ENCODE measurements at places on chromosomes 16 and 17.
A peak's percentile ranks its signal among the peaks of the same experiment; 100 is the strongest.

- DNase-seq = no peak
Observed at GRCh38 chr17:16980813-16981731, 9.2 kb upstream of the TNFRSF13B start.

- DNase-seq = no peak
Observed at GRCh38 chr17:67281743-67282142, 36.7 kb upstream of the HELZ start.

- peak; percentile 33 for DNase-seq
Observed at GRCh38 chr17:80361495-80362220, 53.3 kb upstream of the ENDOV start.

DNA sequence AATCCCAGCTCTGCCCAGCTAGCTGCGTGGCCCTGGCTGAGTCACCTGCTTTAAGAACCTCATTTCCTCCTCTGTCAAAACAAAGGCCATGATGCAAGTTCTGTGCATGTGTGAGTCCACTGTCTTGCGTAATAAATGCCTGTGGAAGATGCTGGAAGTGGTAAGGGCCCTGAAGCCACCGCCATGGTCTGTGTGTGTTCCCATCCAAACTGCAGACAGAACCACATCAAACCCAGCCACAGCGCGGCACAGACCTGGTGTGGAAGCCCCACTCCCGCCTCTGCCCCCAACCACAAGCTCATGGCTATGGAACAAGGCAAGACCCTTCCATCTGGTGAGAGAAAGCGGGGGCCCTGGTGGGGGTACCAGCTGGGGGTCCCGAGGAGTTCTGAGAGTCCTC, 26.0 kb downstream of the NECAB2 start:
- peak; percentile 65 for DNase-seq

DNA sequence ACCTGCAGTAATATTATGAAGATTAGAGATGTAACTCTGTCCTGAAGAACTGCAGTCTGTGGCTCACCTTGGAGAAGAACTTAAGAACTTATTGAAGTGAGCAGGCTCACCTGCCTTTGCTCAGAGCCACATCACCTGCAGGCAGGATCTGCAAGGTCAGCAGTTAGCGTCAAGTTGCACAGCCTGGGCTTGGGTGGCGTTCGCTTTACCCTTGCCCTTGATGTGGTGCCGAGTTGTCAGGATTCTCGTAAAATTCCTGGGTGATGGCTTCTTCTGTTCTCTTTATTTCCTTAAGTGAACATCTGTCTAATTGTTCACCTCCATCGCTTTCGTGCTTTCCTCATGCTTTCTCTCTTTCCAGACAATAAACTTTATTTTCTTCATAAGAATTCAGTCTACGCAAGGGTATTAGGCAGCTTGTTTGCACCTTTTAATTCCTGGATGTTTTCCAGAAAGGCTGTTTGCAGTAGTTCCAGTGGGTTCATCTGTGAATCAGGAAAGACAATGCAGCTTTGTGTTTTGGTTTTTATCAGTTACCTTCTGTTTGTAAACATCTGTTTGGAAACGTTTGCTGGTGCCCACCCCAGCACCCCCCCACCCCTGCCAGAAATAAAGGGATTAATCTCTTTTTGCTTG, 254.3 kb downstream of the WWOX start:
- DNase-seq = no peak

- peak; percentile 53 for DNase-seq
Observed at GRCh38 chr17:82315703-82316358, 1.6 kb downstream of the CD7 start.

DNA sequence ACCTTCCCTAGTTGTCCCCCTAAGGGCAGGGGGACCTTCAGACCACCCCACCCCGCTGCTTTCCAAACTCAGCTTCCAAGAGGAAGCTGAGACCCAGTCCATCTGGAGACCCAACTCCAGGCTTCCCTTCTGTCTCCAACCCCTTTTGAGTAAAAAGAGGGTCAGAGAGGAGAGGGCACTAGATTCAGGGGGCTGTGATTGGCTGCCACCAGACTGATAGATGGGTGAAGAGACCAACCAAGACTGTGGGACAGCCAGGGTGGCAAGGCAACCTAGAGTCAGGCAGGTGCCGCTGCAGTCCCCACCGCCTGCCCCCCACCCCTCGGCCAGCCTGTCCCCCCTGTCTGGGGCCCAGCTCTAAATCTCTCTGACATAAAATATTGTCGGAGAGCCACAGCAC, 92.5 kb downstream of the SDK2 start:
- peak; percentile 49 for DNase-seq

GRCh38 chr16:25841761-25842160, 150.0 kb downstream of the HS3ST4 start:
- DNase-seq = no peak

DNA sequence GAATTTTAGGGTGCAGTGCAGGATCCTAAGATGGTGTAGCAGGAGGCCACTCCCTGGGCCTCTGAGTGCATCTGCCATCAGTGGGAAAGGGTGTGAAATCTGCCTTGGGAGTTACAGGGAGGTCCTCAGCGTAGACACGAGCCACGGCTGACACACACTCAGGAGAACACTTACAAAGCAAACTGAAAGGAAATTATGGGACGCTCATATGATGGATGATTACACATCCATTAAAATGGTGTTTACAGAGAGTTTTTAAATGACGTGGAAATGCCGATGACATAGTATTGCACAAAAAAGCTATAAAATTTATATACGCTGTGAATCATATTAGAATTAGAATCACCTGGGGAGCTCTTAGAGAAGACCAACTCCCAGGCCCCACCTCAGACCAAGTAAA, 175.2 kb downstream of the CCDC182 start:
- DNase-seq = no peak

DNA sequence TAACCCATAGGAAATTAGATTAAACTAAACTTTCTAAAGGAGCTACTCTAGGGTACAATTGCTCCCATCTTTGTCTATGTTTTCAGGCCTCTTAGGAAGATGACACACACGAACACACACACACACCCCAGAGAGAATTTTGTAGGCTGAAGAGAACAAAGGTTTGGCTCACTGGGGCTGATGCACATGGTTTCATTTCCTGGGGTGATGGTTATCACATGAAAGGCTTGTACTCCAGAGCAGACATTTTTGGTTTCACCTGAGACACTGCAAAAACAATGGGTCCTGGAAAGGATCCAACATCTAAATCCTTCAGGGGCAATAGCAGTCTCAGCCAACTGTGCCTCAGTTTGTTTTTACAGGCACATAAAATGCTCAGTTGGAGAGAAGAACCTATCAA, 62.8 kb downstream of the GRB7 start:
- no peak for DNase-seq

DNA sequence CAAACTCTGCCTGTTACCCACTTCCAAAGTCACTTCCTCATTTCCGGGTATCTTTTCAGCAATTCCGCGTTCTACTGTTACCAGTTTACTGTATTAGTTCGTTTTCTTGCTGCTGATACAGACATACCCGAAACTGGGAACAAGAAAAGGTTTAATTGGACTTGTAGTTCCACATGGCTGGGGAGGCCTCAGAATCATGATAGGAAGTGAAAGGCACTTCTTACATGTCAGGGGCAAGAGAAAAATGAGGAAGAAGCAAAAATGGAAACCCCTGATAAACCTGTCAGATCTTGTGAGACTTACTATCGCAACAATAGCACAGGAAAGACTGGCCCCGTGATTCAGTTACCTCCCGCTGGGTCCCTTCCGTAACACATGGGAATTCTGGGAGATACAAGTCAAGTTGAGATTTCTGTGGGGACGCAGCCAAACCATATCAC, 30.9 kb downstream of the PAFAH1B1 start:
- peak; percentile 74 for DNase-seq

GRCh38 chr16:920051-920681, 50.6 kb downstream of the LMF1 start:
- DNase-seq = no peak

DNA sequence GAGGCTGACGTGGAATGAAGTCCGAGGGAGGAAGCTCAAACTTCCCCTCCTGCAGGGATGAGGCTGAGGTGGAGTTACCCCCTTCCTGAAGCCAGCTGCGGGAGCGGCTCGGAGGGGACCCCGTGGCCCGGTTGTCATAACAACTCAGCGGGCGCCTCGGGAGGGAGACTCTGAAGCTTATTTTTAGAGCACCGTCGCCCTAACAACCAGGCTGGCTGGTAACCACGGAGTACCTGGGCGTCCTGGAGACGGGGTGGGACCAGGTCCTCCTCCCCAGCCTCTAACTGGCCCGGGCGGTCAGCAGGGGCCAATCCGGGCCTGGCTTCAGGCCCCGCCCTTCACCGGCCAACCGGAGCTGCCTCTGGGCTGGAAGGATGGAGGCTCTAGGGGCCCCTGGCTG, 27.7 kb downstream of the NECAB2 start:
- DNase-seq = no peak

- DNase-seq = no peak
Observed at GRCh38 chr16:67807148-67807682, 526 bp downstream of the TSNAXIP1 start.

DNA sequence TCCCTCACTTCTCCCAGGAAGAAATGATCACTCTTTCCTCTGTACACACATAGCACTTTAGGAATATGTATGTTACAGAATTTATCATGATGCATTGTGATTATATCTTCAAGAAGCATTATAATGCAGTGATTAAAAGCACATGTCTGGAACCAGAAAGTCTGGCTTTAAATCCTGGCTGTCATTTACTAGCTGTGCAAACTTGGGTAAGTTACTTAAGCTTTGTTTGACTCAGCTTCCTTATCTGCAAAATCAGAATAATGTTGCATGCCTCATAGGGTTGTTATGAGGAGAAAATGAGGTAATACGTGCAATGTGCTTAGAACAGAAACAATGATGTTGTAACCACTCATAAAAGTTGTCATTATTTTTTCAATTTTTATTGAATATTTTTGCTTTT, 156.3 kb upstream of the ZKSCAN2 start:
- no peak for DNase-seq

DNA sequence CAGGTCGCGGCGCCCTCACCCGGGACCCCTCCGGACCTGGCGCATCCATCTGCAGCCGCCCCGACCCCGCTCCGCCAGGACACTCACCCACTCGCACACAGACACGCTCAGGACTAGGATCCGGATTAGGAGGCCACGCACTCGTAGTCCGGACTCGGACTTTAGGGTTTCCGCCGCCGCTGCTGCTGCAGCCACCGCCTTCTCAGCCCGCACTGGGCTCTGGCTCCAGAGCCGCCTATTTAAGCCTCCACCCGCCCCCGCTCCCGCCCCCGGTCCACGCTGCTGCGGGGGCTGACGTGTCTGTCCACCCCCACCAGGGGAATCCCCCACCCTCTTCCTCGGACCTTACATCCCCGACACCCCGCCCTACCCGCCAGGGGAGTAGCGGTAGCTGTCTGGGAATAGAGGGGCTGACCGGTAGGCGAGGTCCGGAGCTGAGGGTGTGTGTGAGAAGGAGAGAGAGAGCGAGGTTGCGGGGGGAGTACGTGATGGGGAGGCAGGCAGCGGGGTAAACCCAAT, at the start of gene RRAD:
Gene RRAD (minus strand): TSS at position 214 of the 519 bp plus-strand sequence. CDS start 356 bp downstream, outside the sequence.
- no peak for DNase-seq

- DNase-seq = no peak
Observed at GRCh38 chr16:84839054-84839453, 19.3 kb downstream of the CRISPLD2 start.

DNA sequence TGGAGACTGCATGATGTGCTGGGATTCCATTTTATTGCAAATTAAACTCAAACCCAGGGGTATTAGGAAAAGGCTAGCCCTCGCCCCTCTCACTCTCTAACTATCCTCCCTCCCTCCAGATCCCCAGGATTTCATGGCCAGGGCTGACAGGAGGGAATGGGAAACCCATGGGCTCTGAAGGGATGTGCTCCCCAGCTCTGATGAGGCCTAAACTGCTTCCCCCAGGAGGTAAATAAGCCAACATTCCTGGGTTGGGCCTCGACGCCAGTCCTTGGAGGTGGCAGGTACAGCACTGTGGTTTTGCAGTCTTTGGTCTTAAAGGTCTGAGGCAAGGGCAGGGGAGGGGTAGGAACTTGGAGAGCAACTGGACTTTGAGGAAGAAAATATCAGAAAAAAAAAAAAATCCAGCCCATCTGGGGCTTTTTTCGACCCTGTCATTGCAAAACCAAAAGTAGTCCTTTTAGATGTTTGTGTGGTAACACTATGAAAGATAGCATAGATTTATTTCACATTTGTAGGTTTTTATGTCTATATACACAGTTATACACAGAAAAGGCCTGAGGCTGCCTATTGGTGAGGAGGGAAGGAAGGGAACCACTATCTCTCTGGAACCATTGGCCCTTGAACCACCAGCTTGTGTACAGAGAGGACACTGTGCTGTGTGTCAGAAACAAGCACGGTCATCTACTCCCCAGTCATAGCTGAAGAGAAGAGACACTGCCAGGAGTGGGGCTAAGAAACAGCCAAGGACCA, 12.0 kb downstream of the C17orf113 start:
- DNase-seq = no peak

GRCh38 chr17:48003417-48004151, 32.7 kb downstream of the CDK5RAP3 start:
- no peak for DNase-seq

- DNase-seq = peak; percentile 59
Observed at GRCh38 chr17:75619506-75620431, 13.5 kb upstream of the SMIM5 start.

- DNase-seq = no peak
Observed at GRCh38 chr17:63722403-63722802, 19.2 kb downstream of the STRADA start.

- DNase-seq = no peak
Observed at GRCh38 chr16:27495191-27495590, 54.5 kb downstream of the GTF3C1 start.

DNA sequence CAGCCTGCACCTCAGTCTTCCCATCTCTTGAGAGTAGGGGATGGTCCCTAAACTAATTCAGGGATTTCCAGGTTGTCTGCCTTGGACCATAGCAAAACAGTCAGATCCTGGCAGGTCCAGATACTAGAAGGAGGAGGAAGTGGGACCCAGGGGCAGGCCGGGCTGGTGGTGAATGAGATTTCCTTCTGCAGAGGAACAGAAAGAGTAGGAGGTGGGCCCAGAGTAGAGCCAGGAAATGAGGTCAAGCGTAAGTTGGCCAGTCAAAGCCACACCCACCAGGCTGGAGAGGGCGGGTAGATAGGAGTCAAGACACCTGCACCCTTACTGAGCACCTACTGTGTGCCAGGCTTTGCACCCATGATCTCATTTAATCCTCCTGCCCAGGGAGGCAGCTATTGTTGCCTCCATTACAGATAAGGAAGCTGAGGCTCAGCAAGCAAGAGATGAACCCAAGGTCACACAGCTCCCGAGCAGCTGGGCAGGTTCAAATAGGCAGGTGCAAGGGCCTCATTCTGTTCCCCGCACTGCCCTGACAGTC, 2.6 kb downstream of the CDH5 start:
- DNase-seq = peak; percentile 52

GRCh38 chr16:67881621-67882161, 3.0 kb upstream of the NRN1L start:
- DNase-seq = no peak

DNA sequence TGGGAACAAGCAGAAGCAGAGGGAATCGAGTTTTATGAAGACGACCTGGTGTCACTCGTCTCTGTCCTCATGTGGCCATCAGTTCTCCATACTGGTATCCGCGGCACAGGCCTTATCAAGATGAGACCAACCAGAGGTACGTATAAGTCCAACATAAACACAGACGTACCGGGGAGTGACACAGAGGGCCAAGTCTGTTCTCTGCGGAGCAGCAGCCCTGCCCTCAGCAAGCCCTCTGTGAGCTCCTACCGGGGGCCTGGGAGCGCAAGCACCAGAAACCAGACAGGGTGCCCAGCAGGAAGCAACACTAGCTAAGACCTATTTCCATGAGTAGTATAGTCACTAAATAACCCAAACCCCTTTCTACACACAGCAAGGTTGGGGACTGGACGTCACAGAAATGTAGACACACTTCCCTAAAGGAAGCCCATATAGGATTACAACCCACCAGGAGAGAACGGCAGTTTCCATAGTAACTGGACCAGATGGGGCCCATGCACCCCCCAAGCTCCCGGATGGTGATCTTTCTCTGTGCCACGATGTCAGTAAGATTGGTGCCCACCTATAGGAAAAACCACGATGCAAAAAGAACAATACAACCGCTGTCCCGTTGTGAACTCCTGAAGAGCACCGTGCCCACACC, 911 bp downstream of the ARL16 start:
- DNase-seq = peak; percentile 26

All from hematopoietic multipotent progenitor cell treated with erythropoietin and hydrocortisone succinate and interleukin-3 and kit ligand, for 4 days (in vitro differentiated cells).